ENCODE measurements at places on chromosomes 1 and 21.

GRCh38 chr1:176051902-176052518 is 155.1 kb downstream of the COP1 start:
- DNase-seq: no peak

- no peak for DNase-seq
Observed at GRCh38 chr1:241612533-241613477, 27.4 kb downstream of the CHML start.

DNA sequence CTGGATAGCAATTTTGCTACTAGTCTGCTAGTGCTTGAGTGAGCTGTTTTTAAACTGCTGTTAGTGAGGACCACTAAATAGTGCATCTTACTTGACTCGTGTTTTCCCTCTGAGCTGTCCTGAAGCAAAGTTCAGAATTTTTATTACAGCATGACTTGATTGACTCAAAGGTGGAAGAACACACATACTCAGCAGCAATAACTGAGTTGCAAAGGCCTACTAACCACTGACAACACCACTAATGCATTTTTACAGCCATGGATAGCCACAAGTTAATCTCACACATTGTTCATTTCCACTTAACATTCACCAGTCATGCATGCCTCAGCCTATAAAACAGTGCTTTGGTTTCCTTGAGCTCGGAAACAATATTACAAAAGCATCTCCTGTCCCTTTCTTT is 148.7 kb downstream of the RUNX1 start:
- no peak for DNase-seq

DNA sequence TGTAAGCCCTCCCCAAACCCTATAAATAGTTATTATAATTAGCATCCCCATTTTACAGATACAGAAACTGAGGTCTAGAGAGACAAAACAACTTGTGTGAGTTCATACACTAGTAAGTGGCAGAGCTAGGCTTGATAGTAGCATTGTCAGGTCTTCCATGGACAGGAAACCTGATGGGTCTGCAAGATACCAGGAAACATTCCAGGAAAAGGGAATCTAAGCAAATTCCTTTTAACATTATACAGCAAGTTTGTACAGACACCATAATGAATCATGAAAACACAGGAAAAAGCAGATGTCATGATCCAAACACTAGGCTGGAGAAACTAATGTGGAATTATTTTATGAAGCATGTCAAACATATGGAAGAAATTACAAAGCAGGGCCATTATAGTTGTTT is 89.1 kb upstream of the KCNK2 start:
- no peak for DNase-seq

DNA sequence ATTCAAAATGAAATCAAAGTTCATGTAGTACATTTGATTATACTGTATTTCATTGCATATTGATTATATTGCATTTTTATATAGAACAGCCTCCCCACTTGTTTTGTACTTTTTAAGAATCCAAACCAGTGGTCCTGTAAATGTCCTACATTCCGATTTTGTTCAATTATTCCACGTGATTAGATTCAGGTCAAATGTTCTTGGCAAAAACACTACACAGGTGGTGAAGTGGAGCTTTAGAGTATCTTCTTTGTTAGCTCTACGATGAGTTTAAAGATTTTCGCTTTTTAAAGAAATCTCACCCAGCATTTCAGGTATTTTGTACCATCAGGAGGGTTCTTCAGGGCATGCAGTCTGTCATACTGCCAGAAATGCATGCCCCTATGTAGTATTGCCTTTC is 120.6 kb downstream of the TRIM33 start:
- DNase-seq: no peak

DNA sequence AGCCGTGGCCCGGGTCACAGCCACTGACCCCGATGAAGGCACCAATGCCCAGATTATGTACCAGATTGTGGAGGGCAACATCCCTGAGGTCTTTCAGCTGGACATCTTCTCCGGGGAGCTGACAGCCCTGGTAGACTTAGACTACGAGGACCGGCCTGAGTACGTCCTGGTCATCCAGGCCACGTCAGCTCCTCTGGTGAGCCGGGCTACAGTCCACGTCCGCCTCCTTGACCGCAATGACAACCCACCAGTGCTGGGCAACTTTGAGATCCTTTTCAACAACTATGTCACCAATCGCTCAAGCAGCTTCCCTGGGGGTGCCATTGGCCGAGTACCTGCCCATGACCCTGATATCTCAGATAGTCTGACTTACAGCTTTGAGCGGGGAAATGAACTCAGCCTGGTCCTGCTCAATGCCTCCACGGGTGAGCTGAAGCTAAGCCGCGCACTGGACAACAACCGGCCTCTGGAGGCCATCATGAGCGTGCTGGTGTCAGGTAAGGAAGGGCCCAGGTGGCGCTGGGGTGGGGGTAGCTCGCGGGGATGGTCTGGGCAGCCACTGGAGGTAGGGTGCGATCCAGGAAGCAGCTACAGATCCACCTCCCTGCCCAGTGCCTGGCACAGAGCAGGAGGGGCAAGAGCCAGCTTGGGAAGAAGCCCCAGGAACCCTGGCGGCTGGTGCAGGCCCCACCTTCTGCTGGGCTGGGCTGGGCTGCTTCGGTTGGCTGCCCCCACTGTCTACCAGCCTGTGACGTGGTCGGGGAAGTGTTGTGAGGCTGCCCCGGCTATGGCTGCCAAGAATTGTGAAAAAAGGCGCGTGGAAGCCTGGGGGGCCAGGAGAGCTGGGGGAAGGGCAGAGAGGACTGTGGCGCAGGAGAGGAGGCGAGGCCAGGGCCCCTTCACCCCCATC is 3.8 kb downstream of the CELSR2 start:
- no peak for DNase-seq

- DNase-seq: no peak
Observed at GRCh38 chr21:36776981-36777617, 78.2 kb downstream of the SIM2 start.

- DNase-seq: no peak
Observed at GRCh38 chr21:37429356-37429755, 62.8 kb downstream of the DYRK1A start.

DNA sequence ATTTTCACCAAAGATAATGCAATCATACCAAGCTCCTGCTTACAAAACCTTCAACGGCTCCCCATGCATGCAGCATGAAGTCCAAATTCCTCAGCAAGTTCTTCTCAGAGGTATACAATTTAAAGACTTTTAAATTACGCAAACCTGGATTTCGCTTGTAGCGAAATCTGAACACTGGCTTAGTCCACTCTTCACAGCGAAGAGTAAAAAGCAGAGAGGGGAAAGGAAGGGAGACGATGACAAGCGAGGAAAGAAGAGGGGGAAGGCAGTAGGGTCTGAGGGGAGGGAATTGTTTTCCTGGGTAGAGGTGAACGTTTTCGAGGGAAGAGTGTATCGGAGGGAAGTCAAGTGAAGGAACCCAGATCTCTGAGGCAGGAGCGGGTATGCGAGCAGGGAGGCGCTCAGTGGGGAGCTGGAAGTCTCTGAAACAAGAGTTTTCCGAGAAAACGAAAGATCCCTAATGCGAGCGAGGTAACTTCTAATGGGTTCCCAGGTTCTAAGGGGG is 790 bp downstream of the TESK2 start:
- no peak for DNase-seq

DNA sequence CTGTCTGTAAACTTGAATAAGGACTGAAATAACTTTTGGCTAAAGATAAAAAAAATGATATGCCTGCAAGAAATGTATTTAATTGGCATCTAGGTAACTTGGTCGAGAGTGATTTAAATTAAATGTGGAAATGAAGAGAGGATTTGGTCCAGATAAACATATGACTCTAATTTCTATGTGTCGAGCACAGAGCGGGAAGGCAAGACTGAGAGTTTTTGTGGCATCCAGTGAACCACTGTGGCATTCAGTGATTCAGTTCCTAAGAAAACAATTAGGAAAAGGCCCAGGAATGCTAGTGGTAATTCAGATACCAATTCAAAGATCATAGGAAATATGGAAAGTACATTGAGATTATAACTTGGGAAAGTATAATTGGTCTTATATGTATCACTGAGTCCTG is 39.6 kb downstream of the PDE4B start:
- no peak for DNase-seq

DNA sequence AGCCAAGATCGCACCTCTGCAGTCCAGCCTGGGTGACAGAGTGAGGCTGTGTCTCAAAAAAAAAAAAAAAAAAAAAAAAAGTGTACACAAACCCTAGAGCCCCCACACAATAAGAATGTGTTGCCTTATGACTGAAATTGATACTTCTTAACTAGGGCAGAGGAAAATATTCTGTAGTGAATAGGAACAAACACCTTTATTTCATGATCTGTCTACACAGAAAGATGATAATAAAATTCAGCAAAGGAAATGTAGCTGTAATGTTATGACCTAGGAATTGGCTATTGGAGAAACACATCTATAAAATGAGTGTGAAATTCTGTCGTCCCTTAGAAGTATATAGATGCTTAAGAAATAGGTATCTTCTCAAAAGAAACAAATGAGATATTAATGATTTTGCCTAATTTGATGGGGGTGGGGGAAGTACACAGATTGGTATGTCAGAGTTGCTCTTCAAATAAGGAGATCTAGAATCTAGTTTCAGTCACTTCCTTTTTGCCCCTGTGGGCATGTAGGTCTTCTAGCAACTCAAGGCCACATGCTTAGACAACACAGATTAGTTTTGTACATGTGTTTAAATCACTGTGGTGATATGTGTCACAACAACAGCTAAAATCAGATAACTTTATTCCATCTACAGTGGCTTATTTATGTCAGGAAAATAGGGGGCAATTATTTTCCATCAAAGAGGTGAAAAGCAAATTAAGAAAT is 10.7 kb upstream of the GPR25 start:
- DNase-seq: no peak

DNA sequence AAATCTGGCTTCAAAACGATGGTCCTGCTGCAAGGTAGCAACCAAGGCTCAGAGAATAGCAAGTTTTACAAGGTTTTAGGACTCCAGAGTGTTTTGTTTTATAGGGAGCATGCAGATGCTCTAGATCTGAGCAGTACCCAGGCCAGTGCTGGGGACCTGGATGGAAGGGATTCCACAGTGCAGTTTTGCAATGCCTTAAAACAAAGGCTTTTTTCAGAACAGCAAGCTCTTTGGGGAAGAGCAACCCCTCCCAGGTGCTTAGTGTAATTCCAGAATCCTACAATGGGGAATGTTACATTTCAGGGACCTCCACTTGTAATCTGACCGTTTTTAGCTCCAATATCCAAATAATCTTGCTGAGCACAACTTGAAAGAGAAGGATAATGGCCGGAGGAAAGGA is 6.7 kb downstream of the ROR1 start:
- DNase-seq: no peak

DNA sequence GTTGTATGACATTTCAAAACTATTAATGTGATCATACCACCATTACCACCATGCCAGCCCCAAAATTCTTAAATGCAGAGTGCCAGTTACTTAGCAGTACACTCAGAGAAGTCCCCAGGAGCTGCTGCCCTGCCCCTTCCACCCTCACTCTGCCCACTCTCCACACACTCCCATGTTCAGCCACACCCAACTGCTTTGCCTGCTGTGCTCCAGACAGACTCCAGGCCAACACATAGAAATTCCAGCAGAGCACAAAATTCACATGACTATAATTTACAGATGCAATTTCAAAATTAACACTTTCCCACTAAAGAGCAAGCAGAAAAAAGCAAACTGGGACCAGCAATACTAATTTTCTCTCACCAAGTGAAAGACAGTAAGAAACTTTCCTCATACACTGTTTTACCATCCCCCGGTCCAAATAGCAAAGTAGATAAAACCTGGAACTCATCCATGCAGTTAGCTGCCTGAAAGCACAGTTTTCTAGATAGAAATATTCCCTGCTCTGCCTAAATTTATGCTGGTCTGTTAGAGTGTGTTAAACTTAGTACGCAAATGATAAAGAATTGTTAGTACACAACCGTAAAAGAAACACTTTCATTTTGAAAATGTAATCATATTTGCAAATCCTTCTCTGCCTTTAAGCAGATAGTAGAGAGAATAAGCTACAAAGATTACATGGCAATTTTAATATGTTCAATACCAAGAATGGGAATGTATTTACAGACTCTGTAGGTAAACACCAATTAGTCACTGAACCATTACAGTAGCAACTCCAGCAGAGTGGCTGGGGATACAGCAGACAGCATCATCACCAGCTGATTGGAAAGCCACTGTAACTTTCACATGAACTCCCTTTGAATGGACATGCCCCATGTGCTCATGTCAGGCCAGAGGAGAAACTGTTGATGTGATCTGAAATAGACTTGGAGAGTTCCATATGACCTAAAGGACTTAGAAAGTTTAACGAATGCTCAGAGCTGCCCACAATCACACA is 176.5 kb downstream of the VAV3 start:
- no peak for DNase-seq

- no peak for DNase-seq
Observed at GRCh38 chr1:942864-943533, 16.1 kb downstream of the NOC2L start.

GRCh38 chr21:35575280-35575915 is 484.9 kb downstream of the SETD4 start:
- DNase-seq: no peak

DNA sequence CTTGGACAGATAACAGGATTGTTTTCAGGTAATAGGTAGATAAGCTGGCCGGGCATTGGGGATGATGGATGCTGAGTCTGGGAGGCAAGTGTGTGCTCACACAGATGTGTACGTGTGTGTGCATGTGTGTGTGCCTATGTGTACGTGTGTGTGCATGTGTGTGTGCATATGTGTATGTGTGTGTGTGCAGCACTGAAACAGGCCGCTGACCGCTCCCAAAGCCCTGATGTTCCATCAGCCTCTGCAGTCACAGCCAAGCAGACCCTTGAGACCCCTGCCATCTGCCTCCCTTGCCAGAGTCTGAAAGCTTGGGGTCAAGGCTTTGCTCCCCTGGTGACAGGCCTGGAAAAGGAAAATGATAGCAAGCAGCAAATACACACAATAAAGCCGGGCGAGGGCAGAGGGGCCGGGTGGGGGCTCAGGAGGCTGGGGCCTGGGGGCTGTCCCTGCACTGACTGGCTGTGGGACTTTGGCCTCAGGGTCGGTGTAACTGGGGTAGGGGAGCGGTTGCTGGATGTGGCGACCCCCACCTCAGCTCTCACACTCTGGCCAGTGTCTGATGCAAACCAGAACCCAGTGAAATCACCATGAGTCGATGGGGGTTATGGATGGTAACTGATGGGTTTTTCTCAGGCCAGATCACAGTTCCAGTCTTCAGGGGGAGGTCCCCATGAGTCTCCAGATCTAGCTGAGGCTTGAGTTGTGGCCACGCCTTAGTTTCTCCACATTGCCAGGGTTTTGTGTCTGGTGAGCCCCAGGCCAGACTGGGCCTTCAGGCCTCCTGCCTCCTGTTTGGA is 9.2 kb upstream of the TNFRSF8 start:
- DNase-seq: no peak

- no peak for DNase-seq
Observed at GRCh38 chr1:47309427-47309826, 4.5 kb downstream of the STIL start.

GRCh38 chr1:3393987-3394920 is 60.2 kb upstream of the ARHGEF16 start:
- no peak for DNase-seq

GRCh38 chr1:31793586-31794285 is 22.1 kb downstream of the SPOCD1 start:
- DNase-seq: no peak

- DNase-seq: no peak
Observed at GRCh38 chr1:28604411-28604810, 12.3 kb downstream of the RAB42 start.
